ENCODE measurements at places on chromosomes 11 and 22.

- no peak for DNase-seq
Observed at GRCh38 chr11:65850217-65851082, 7.5 kb downstream of the CFL1 start.

DNA sequence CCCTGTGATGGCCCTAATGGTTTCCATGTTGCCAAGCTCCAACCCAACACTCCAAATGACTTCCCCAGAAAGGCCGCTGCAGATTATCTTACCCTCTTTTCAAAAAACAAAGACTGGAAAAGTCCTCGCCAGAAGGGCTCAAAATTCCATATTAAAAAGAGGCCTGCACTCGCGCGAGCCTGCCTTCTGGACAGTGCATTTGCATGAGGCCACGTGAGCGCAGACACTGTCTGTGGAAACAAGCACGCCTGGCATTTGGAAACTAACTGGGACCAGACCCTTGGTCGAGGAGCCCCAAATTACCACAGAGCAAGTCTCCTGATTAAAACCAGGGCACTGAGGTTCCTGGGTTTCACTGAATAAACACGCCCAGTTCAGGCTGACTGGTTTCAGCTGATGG, 42.9 kb downstream of the ABTB2 start:
- no peak for DNase-seq

DNA sequence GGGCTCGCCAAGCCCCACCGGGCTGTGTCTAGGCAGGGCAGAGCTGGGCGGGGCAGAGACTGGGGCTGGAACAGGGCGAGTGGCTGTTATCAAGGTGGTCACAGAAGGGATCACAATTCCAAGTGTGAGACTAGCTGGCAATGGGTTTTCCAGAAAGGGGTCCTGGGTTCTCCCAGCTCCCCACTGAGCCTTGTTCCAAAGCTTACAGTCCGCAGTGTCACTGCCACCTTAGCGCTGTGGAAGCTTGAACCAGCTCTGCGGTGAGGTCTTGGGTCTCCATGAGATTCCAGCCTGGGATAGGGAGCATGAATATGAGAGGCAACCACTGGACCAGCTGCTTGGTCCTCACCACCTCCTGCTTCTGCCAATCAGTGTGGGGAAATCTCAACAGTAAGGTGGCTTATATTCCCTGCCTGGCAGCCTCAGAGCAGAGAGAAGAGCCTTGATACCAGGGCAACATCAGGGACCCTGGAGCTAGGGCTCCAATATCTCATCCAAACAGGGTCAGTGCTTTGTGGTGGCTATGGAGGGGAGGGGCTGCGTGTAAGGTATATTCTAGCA, 831 bp downstream of the CD44 start:
- peak; percentile 46 for DNase-seq

DNA sequence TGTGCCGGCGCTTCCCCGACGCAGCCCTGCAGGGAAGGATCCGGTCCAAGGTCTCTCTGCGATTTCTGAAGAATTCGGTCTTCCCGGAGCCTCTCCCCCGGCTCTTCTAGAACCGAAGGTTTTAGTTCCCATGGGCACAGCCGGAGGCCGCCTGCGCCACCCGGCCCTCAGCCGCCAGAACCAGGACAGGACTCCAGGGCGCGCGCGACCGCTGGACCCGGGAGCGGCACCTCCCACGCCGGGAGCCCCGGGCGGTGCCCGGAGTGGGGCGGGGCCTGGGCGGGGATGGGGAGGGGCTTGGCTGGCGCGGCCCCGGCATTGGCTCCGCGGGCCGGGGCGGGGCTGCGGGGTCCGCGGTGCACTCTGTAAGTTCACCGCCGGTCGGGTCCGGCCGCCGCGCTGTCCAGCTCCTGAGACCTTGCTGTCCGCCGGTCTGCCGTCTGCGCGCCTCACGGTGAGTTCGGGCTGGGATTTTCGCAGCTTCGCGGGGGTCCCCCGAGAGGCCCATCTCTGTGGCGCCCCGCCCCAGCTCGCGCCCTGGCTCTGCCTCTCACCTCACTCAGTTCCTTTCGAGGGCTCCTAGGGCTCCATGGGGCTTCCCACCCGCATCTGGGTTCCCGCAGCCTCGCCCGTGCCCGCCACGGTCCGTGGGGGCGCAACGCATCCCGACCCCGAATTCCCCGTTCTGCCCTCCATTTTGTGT, at the start of gene CDC42EP2:
Gene CDC42EP2 (plus strand): TSS at position 366 of the 703 bp plus-strand sequence. CDS start 6,033 bp downstream, outside the sequence.
- DNase-seq = peak; percentile 69

GRCh38 chr11:50298182-50298988, 265.7 kb downstream of the OR4C45 start:
- no peak for DNase-seq

GRCh38 chr11:114773541-114774338, 95.4 kb downstream of the NXPE2 start:
- no peak for DNase-seq

GRCh38 chr11:79762279-79762921, 321.6 kb upstream of the TENM4 start:
- peak; percentile 2 for DNase-seq

DNA sequence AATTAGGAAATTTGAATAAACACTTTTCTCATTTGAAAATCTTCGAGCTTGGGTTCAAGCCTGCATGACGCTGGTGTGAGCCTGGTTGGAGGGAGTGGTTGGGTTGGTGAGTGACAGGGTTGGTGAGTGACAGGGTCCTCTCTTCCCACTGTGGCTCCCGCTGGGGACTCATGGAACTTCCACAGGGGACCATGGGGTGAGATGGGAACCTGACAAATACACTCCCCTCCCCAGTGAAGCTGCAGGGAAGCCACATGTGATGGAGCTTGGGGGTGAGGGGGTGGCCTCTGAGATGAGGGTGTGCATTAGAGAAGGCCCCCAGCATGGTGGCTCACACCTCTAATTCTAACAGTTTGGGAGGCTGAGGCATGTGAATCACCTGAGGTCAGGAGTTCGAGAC, 66.8 kb downstream of the RTL6 start:
- DNase-seq = no peak

- no peak for DNase-seq
Observed at GRCh38 chr11:78192911-78193351, 4.2 kb downstream of the USP35 start.

- DNase-seq = no peak
Observed at GRCh38 chr11:120186774-120187591, 23.8 kb upstream of the OAF start.

- no peak for DNase-seq
Observed at GRCh38 chr11:70760416-70761020, 362.2 kb downstream of the CTTN start.

DNA sequence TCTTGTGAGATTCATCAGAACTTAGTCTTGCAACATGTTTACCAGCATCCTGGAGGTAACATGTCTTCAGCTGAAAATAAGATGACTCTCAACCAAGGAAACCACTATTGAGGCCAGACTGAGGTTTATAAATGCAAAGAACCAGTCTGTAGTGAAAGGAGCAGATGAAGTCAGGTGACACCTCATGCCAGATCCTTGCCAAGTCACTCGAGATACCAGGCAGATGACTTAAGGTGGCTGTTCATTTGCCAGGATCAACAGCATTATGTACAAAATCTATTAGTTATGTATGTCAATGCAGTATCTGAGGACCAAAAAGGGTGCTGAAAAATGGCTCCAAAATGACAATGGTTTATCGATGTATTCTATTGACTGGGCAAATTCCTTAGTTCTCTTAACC, 100.0 kb upstream of the SOX6 start:
- no peak for DNase-seq

- DNase-seq = peak; percentile 73
Observed at GRCh38 chr11:111870886-111871692, at the start of gene ALG9. Gene ALG9, minus strand, starts transcription at chr11:111871581. Its CDS starts 99 bp downstream, at chr11:111871482.

GRCh38 chr11:102572554-102573220, 42.1 kb upstream of the MMP7 start:
- DNase-seq = no peak

DNA sequence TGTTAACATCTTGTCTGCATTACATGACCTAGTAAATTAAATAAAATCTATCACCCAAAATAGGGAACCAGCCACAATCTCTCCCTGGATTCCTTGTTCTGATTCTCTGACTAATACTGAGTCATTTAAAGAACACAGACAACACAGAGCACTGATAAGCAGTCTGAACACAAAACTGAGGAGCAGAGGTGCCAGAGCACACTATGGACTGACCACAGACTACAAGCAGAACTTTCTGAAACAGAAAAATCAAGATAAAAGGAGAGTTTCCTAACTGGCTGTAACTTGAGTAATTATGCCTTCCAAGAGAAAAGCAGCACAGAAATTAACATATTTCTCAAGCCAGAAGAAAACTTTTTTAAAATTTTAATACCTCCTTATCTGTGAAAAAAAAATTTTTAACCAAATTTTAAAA, 128.8 kb downstream of the SGSM3 start:
- peak; percentile 90 for DNase-seq

GRCh38 chr11:17473071-17473744, 3.4 kb downstream of the ABCC8 start:
- DNase-seq = peak; percentile 15

GRCh38 chr11:94871491-94872185, 101.7 kb downstream of the CWC15 start:
- no peak for DNase-seq

DNA sequence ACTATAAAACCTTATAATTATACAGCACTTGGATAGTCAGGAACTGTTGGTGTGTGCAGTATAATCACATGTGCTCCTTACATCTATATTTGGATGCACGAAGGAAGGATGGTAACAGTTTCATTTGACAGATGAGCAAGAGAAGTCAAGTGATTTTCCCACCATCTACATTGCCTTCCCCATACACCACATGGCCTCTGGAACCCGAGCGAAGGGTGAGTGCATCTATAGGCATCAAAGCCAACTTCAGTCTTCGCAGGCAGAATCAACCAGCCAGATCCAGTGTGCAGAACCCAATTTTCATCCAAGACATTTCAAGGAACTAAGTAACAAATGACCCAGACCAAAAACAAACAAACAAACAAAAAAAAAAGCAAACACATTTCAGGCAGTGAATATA, 85.1 kb upstream of the BLID start:
- DNase-seq = no peak

DNA sequence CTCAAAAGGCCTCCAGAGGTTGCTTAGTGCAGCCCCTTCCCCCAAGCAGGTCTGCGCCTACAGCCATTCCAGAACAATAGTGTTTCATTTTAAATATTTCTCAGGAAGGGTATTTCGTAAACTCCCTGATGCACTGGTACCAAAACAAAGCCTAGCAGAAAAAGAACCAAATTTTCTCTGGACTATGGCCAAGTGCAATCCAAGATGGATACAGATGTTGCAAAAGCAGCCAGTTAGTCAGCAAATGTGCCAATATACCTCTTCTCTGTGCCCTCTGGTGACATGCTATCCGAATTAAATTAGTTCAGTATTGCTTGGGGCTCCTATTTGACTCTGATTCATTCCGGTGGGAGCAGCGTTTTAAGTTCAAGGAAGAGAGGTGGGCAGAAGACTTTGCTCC, 247.8 kb downstream of the NTM start:
- DNase-seq = no peak

DNA sequence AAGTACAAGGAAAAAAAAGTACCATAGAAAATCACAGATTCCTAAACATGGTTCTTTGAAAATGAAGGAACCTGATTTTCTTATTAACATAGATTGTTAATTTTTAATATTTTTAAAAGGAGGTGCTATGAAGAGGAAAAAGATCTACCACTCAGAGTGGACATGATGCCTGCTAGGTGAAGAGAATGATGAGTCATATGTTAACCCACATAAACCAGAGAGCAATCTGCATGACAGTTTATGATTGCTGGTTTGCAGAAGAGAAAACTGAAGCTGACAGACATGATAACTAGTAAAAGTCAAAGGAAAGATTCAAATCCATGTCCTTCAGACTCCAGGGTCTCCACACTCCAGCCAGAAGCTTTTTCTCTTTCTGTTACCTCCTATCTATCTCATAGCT, 1231.7 kb downstream of the LRRC4C start:
- DNase-seq = no peak

- DNase-seq = no peak
Observed at GRCh38 chr11:134652586-134653255, 240.7 kb upstream of the B3GAT1 start.

GRCh38 chr11:72405009-72405408, 29.3 kb downstream of the CLPB start:
- DNase-seq = no peak

- peak; percentile 81 for DNase-seq
Observed at GRCh38 chr11:62394825-62395538, 23.9 kb upstream of the SCGB1A1 start.

- DNase-seq = no peak
Observed at GRCh38 chr11:66032957-66033735, 6.9 kb upstream of the CATSPER1 start.

DNA sequence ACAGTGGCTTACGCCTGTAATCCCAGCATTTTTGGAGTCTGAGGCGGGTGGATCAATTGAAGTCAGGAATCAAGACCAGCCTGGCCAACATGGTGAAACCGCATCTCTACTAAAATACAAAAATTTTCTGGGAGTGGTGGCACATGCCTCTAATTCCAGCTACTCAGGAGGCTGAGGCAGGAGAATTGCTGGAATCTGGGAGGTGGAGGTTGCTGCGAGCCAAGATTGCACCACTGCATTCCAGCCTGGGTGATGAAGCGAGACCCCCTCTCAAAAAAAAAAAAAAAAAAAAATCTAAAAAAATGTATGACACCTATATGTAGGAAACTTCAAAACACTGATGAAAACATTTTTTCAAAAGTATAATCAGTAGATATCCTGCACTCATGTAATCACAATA, 242.7 kb upstream of the CHORDC1 start:
- DNase-seq = no peak

- no peak for DNase-seq
Observed at GRCh38 chr11:44125598-44125997, 30.1 kb downstream of the EXT2 start.

DNA sequence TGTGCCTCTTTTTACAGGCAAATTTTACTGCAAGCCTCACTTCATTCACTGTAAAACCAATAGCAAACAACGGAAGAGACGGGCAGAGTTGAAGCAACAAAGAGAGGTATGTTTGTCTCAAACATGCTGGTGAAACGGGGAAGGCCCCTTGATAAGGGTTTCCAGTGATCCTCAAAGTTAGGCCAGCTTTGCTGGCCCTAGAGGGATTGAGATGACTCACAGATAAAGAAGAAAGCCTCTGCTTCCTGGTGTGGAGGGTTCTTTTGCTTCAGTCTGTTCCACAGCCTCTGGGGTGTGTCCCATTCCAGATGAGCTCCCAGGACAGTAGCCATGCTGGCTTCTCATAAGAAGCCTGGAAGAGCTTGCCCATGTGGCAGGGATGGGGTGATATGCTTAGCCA, 118.9 kb upstream of the PARVA start:
- no peak for DNase-seq

GRCh38 chr11:133657054-133657453, 124.8 kb upstream of the OPCML start:
- DNase-seq = no peak

- DNase-seq = no peak
Observed at GRCh38 chr11:17173332-17173731, 34.5 kb downstream of the PIK3C2A start.

GRCh38 chr11:64711138-64711955, 11.7 kb downstream of the NRXN2 start:
- DNase-seq = no peak

DNA sequence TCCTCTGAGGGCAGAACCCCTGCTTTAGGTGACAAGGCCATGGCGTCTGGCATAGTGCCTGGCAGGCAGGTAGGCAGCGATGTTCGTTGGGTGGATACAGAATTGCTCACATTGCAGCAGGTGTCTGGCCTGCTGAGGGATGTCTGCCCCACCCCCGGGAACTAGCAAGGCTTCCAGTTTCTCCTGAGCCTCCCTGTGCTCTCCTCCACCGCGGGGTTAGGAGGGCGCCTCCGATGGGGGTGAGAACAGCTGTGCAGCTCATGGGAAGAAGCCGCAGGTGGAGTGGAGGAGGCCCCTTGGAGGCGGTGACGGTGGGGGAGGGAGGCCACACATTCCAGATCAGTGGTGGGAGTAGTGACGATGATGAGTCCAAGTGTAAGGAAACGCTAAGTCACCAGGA, 48.3 kb upstream of the JAM3 start:
- no peak for DNase-seq
